ENCODE measurements at places on chromosomes 4 and X. TPM values are rescaled to one million over a fixed set of nuclear protein-coding genes. Genes with fewer than 3 reads are reported as not detected.

DNA sequence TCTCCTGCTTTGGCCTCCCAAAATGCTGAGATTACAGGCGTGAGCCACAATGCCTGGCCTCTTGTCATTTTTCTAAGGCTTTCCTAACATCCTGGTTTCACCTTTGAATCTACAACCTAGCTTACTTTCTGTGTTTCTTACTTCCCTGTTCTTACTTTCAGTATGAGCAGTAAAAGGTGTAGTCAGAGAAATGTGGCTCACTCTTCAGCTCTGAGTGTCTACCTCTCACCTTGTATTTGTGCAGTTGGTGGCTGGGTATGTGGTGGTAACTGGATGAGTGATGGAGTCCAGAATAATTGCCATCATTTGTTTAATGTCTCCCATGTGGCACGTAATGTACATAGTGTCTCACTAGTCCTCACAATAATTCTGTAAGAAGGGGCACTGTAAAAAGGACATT, 19.1 kb upstream of the CXCL11 start:
- no peak for DNase-seq

Gene TEC
- total RNA-seq: 1.4 TPM

DNA sequence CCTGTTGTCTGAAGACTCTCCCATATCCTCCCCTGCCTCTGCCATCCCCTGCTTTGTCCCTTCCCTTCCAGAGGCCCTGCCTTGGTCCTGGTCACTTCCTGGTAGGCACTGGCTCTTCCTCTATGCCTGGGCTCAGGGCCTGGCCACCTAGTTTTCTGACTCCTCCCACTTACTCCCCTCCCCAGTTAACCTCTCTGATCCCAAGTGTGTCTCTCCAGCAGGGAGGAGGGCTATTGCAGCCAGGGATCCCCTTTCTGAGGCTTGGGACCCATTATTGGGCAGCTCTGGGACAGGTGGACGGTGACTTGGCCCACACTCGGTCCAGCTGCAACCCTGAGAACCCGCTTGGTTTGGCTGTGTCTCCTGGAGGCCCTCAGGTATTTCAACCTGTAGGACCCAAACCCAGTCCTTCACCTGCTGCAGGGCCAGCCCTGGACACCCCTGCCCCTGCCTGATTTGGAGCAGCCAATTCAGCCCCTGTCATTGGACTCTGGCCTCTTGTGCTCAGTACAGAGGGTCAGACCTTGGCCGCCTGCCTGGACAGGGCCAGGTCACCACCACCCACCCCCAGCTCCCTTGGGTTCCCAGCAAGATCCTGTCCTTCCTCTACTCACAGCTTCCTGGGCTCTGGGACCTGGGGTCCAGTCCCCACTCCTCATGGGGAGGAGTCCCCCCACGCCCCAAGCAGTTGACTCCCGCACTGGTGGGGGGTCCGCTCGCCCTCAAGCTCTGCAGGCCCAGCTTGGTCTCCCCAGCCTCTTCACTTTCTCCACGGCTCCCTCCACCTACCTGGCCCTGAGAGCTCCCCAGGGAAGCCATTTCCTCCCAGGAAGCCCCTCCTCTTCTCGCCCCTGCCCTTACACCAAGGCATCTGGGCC, 1.1 kb upstream of the SH3BP2 start:
- DNase-seq: no peak

- no peak for DNase-seq
Measured at GRCh38 chr4:119138046-119138445, 2.4 kb downstream of the MYOZ2 start.

GRCh38 chr4:184548648-184549341, 74.4 kb upstream of the IRF2 start:
- no peak for DNase-seq

DNA sequence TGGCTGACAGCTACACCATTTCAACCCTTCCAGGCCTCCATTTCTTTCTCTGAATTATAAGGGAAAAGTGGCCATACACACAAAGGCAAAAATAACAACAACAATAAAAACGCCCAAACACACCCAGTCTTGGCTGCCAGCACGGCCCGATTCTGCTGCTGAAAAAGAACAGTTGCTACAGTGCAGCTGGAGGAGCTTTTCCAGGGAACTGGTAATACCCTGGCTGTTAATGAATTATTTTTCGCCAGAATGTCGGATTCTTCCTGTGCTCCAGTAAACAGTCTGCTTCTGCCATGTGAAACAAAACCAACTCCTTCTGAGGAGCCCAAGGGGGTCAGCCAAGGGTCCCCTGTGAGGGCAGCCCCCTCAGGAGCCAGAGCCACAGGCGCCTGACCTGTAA, 6.6 kb downstream of the RAI2 start:
- DNase-seq: no peak

Gene USP17L19
- not detected for total RNA-seq

Gene CDKL5
- 2.1 TPM for total RNA-seq
